ENCODE measurements at places on chromosomes 1 and 21.

DNA sequence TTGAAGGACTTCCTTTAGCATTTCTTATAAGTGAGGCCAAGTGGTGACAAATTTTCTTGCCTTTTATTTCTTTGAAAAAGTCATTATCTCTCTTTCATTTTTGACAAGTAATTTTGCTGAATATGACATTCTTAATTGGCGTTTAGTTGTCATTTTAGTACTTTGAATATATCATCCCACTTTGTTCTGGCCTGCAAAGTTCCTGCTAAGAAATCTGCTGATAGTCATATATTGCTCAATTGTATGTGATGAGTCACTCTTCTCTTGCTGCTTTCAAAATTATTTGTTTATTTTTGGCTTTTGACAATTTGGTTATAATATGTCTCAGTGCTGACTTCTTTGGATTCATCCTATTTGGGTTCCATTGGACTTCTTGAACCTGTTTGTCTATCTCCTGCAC is 312.6 kb downstream of the DUSP10 start:
- DNase-seq, result no peak

GRCh38 chr1:244354810-244355278 is 96.9 kb downstream of the ADSS2 start:
- no peak for DNase-seq

GRCh38 chr1:71557138-71557537 is 476.3 kb upstream of the ZRANB2 start:
- DNase-seq, result no peak

GRCh38 chr21:46118316-46119143 is 20.6 kb downstream of the COL6A2 start:
- DNase-seq, result no peak

DNA sequence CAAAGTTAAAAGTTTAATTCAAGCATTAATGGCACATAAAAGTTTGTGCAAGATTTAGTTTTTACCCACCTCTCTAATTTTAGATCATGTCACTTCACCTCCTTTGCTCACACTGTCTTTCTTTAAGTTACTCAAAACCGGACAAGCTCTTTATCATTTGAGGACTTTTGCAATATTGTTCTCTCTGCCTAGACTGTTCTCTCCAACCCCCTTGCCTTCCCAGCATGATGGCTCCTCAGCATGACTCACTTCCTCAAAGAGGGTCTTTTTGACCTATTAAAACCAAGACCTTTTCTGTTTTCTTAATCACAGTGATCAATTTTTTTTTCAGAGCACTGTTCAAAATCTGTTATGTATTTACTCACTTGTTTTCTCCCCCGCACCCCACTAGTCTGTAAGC is 61.3 kb downstream of the XKR8 start:
- DNase-seq, result peak; percentile 3

DNA sequence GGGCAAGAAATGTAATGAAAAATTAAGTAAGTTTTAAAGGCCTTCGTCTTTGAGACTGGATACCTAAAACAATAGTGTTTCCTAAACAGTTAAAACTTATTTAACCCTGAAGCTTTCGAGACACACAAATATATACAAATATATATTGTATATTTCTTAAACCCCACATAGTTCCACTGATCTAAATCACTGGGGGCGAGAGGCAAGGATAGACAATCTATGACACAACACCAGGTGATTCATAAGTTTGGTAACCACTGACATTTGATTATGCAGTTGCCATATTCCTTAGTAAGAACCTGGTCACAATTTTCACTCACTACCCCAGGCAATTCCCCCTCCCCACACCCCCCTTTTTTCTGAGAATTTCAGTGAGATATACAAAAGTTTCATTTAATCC is 55.3 kb upstream of the BOLA1 start:
- peak; percentile 1 for DNase-seq

GRCh38 chr21:45225741-45226327 is 61.9 kb downstream of the POFUT2 start:
- DNase-seq, result no peak

GRCh38 chr1:47805921-47806361 is 191.2 kb downstream of the TRABD2B start:
- DNase-seq, result no peak

DNA sequence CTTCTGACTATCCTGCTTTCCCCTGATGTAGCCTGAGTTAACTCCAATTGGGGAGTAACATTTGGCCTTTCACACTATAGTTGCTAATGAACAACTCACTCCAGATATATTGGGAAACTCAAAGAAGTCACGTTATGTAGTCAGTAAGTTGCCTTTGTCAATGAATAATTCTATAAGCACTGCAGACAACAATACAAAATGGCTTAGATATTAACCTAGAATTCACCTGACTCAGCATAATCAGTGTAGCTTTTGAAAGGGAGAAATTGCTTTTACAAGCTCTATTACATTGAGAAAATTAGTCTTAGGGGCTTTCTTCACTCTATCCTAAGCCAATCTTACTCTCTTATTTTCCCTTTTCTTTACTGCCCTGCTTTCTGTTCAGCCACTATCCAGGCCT is 303.5 kb upstream of the NR5A2 start:
- DNase-seq, result no peak

DNA sequence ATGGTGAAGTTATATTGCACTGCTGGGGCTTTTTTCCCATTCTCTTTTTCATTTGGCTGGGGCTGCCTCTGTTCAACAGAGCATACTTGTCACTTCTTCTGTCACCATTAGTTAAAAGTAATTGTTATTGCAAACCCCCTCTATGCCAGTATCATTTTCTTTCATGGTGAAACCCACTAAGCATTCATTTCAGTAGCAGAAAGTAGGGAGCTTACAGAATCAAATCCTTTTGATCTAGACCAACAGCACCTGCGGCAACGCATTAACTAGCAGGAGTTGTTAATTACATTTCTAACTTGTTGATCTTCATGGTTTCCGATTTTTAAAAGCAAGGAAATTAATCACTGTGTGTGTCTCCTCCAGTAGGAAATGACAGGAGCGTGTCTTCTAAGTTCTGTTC is 15.0 kb downstream of the SMYD2 start:
- no peak for DNase-seq

GRCh38 chr1:234743791-234744611 is 134.0 kb upstream of the IRF2BP2 start:
- DNase-seq, result peak; percentile 73

GRCh38 chr21:19468991-19469715 is 1065.6 kb upstream of the TMPRSS15 start:
- no peak for DNase-seq

GRCh38 chr1:232416026-232416568 is 213.8 kb downstream of the SIPA1L2 start:
- DNase-seq, result no peak

GRCh38 chr1:18936814-18937481 is 19.5 kb downstream of the IFFO2 start:
- DNase-seq, result no peak

DNA sequence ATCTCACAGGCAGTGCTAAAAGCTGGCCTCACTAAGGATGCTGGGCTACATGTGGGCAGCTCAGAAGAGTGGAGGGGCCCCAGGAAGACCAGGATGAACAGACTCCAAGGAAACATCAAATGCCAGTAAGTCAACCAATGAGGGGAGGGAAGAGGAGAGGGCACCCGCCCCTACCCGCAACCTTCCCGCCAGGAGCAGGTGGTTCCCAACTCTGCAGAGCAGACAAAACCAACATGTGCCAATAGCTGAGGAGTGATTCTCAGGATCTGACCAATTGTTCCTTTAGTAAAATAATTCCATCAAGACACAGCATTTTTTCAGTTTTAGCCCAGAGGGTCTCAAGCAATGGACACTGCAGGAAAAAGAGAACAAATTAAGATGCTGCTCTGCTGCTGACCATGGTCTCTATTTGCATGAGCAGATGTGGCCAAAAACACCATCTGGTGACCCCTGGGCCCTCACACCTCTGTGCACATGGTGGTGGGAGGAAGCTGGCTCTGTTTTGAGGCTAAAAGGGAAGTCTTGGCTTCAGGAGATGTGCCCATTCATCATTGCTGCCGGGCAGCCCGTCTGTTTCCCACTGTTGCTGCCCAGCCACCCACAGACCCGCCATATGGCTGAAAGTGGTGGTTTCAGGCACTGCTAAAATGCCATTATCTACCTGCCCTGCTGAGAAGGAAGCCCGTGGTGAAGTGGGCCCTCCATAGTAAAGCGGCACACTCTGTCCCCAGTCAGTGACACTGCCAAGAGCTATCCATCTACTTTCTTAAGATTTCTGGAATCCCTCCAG is 231.8 kb downstream of the KCNH1 start:
- no peak for DNase-seq

GRCh38 chr1:175522880-175523279 is 220.5 kb downstream of the TNR start:
- no peak for DNase-seq

GRCh38 chr1:5586629-5587028 is 405.6 kb downstream of the NPHP4 start:
- no peak for DNase-seq

DNA sequence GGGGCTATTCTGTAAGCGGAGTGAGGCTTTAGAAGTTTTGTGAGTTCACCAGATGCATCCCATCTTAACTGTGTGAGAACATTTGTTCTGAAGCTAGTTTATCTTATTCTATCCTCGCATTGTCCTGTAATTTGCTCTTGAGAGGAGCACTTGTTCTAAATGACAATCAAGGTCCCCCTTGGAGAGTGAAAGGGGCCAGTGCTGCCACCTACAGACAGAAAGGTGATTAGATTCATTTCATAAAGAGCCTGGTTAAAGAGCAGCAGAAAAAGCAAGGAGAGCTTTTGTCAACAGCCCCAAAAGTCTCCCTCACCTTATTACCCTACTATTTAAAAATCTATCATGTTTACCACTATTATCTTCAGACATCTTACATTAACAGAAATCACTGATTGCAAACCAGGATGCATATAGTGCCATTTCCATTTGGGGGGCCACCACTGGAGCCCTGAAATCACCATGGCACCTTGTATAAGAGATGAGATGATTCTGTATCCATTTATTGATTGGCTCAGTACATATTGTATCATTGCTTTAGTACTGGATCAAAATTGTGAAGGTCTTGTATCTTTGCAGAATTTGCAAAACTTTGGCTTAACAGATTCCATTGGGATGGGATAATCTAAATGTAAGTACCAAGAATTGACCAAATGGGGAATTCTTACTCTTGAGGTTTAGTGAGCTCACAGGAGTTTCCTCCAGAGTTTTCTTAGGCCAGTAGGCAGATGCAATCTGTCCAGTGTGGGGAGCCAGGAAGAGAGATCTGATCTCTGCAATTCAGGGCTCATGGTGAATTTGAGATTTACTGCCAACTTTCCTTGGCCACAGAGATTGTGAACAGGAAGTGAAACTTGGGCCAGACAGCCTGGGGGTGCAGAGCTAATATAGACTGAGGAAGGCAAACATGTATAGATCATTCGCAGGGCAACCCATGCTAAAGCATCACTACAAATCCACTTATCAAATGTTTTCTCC is 64.3 kb upstream of the TRABD2B start:
- DNase-seq, result peak; percentile 90

GRCh38 chr1:156492013-156492590 is 8.5 kb downstream of the MEF2D start:
- no peak for DNase-seq

- DNase-seq, result peak; percentile 45
Measured at GRCh38 chr1:41242342-41243078, 404 bp upstream of the SCMH1 start.

DNA sequence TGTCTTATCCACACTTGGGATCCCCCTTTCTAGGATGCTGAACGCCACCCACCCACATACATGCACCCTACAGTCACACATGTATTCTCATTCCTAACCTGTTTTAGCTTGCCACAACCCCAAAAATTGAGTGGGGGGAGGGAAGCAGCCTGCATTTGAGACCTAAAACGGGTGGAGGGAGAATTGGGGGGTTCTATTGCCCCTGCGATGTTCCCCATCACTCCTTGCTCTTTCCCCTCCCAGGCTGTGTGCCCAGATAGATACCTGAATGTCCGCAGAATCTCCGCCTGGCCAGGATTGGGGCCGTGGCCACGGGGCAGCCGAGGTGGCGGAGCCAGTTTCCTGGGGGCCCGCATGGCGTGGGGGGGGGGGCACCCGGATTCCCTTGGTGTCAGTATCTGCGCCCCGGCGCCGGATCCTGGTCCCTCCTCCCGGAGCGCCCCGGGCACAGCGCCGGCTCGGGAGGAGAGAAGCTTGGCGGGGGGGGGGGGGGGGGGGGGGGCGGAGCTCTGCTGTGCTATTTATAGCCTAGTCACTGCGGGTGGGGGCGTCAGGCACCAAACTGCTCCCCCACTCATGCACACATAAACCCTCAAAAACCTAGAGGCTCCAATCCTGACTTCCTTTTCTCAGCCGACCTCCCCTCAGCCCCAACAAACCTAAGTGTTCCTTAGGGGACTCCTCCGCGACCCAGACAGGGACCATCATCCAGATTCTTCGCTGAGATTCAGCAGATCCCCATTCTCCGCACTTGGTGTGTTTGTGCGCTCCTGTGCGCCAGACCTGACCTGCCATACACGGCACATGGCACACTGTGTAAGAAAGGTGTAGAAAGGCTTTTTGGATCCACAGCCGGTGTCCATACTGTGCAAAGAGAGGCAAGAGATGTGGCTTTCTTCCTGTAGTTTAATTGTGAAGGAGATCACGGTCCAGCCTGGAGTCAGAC is 1.9 kb downstream of the ANKRD34A start:
- peak; percentile 55 for DNase-seq

- DNase-seq, result peak; percentile 8
Measured at GRCh38 chr1:107110326-107110725, 30.5 kb upstream of the NTNG1 start.

DNA sequence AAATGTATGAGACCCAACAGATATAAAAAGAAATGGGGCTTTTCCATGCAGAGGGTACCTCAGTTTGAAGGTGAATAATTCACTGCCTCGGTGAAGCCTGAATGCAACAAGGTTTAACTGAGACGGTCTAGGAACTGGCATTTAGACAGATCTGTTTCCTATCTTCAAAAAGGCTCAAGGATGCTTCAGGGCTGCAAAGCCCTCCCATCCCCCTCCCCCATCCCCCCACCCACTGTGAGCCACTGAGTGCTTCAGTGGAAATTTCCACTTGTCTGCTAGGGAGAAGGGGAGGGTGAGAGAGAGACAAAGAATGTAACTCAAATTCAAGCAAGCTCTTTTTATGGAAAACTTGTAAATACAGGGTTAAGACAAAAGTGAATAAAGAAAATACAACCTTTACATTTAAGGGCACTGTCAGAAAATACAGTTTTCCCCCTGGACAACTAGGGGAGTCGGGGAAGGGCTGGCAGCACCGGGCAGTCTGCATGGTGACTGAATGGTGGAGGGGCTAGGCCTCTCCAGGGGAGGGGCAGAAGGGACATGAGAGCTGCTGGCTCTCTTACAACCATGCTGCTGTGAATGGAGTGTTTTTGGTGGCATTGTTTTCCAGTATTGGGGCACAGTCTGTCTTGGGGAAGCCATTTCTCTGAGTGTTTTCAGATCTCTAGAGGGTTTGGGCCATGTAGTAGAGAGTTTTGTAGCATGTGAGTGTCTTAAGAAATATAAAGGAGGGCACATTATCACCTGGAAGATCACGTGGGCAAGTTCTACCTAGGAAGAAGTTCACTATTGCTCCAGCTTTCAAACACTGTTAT is 56.7 kb downstream of the MRPS6 start:
- DNase-seq, result peak; percentile 75

- DNase-seq, result no peak
Measured at GRCh38 chr1:175884369-175884768, 141.0 kb upstream of the TNR start.

All from GM23338 (cell line).